NCI-H1092 (cell line): ENCODE measurements at places on chromosomes 5 and 9.
A peak's percentile ranks its signal among the peaks of the same experiment; 100 is the strongest.

GRCh38 chr5:163373436-163374084, 63.8 kb upstream of the CCNG1 start:
- DNase-seq, result no peak

- no peak for DNase-seq
These were observed 65.3 kb upstream of the HTR4 start for GRCh38 chr5:148719605-148720004.

DNA sequence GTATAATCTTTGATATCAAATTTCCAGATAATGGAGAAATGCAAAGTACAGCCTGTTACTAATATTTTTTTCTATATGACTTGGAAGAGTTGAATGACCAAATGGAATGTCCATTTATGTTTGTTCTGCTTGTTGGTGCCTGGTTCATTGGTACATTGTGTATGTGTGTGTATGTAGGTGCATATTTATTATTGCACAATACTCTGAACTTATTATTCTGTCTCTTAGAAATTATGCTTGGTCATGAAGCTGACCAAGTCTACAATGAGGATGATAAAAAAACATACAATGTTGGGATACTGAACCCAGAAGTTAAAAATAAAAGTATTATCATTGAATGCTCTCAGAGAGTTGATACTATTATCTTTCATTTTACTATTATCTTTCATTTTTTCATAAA, 706.3 kb downstream of the KCTD16 start:
- DNase-seq, result no peak

GRCh38 chr9:15187589-15187988, 119.4 kb downstream of the TTC39B start:
- peak; percentile 25 for DNase-seq

DNA sequence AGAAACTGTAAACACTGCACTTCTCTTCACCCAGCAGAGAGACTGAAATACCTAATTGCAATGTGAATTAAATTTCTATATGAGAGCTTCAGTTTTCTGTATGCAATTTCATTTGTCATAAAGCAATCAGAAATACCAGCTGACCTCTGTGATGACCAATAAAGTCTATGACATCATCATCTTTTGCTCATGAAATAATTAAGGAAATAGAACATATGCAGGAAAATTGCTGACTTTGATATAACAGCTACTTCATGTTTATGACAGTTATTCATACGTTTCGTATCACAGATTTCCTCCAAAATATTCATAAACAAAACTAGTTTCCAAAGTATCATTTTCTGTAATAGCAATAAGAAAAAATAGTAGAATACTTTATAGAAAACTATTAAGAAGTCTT, 652.3 kb downstream of the SLCO4C1 start:
- DNase-seq, result no peak

- DNase-seq, result no peak
These were observed 18.5 kb downstream of the MRPS27 start for GRCh38 chr5:72301557-72301956.

- DNase-seq, result no peak
These were observed 157.8 kb downstream of the NXNL2 start for GRCh38 chr9:88692827-88693226.

DNA sequence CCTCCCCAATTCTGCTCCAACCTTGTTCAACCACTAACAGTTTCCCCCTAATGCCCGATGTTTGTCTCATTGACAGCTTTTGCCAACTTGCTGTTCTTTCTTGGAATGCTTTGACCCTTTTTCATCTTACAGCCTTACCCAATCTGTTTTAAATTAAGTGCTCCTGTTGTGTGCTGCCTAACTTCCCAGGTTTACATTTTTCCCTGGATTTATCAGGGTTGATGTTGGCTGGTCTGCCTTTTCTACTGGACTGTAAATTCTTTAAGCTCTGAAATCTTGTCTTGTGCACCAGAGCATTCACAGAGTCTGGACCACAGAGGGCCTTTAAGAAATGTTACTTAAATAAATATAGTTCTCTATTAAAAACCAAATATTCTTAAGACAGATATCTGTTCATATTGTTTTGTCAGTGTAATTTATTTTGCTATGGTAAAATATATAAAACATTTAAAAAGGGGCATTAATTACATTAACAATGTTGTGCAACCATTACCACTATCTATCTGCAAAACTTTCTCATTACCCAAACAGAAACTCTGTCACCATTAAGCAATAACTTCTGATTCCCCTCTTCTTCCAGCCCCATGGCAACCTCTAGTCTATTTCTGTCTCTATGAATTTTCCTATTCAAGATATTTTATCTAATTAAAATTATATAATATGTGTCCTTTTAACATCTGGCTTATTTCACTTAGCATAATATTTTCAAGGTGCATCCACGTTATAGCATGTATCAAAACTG, 73.0 kb downstream of the OSTF1 start:
- no peak for DNase-seq

DNA sequence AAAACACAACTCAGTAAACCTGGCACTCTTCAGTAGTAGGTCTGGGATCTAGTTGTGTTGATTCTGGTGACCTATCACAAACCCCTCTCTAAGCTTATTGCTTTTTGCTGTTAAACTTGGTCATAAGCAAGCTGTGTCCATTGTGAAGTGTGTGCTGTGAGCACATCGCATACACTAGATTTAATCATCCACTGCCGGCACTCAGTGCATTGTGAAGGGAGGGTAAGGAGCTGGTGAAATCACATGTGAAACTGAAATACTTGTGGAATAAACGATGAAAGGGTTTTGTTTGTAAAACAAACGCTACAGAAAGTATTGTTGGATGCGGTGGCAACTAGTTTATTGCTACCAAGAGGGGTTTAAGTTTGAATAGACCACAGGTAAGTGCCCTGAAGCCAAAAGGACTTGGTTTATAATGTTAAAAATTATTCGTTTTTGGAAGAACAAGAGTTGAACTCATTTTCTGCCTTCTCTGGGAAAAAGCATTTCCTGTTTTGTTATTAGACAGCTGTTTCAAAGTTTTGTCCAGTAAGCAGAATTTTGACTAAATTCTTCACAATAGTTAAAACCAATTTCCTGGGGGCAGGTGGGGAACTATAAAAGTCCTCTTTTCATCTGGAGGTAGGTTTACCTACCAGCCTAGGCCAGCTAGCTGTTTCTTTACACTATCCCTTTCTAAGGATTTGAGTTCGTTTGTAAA, 24.6 kb downstream of the TJP2 start:
- no peak for DNase-seq

- DNase-seq, result no peak
These were observed 112.4 kb downstream of the FBXO4 start for GRCh38 chr5:42037379-42037932.

DNA sequence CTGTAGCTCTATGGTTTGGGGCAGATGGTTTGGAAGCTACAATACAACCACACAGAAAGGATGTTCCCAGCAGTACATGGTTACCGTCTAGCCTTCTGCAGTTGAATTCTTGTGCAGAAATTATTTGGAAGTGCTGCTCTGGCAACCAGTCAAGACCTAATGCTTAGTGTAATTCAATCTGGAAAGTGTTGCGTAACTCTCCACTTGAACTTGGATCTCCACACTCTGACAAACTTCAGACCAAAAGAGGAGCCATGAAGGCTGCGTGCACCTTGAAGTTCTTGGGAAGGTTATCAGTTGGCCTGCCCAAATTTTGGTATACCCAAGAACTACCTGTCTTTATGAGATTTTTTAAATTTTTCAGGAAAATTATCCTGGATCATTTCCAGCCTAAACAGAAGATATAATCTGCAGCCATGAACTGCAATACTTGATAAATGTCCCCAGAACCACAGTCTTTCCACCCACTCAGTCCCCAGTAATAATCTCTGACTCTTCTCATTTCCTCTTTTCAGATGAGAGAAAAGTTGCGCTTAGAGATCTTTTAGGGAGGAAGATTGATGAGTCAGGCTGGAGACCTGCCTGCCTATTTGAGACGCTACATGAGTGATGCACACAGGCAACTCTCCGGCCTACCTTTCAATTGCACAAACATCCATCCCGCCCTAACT, 159.9 kb downstream of the FANCC start:
- no peak for DNase-seq

DNA sequence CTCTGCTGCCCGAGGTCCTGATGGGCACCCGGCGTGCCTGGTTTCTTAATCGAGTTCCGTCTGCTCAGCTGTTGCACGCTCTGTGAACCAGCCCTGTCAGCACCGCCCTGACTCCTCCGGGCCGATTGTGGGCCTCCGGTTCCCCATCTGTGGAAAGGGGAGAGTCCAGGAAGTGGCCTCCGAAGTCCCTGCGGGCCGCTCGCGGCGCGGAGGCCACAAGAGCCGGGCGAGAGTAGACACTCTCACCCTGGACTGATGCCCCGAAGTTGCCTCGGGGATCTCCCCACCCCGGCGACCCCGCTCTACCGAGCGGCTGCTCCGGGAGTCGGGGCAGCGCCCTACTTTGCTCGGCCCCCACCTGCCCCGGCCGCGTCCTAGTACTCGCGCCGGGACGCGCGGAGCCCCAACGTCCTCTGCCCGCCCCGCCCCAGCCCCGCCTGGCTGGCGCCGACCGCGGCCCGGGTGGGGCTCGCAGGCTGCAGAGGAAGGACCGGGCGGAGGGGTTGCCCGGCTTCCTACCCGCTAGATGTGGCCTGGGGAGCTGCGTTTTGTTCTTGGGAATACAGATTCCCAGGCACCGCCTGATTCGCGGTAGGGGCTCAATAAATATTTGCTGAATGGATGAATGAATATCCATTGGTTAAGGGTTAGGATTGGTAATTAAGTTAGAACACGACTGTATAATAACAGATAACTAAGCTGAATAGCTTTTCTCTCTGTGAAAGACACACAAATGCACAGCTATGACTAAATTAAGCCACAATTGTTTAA, 935 bp upstream of the ZNF367 start:
- DNase-seq, result peak; percentile 44

GRCh38 chr9:90578126-90578815, 64.4 kb downstream of the DIRAS2 start:
- no peak for DNase-seq

- DNase-seq, result no peak
These were observed 1105.8 kb upstream of the SEMA6A start for GRCh38 chr5:117680426-117680825.

DNA sequence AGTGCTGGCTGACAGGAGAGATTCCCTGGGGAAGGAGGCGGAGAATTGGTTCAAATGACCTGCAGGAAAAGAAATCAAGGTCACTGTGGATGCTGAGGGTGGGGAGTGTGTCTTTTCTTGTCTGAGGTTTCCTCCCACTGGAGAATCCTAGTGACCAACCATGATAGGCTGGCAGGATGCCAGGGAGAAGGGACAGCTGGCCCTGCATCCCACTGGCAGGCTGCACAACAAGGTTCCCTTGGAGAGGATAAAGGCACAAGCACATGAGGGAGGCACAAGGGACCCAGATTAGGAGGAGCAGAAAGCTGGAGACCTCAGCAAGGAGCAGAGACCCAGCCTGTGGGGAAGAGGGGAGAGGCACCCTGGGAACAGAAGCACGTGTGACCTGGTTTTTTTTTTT, 11.4 kb upstream of the ZDHHC12 start:
- no peak for DNase-seq

GRCh38 chr9:110308633-110309038, 29.0 kb downstream of the TXNDC8 start:
- no peak for DNase-seq

- no peak for DNase-seq
These were observed 4.8 kb downstream of the RAD50 start for GRCh38 chr5:132561601-132562000.

- no peak for DNase-seq
These were observed 39.3 kb upstream of the HMHB1 start for GRCh38 chr5:143772621-143773020.

DNA sequence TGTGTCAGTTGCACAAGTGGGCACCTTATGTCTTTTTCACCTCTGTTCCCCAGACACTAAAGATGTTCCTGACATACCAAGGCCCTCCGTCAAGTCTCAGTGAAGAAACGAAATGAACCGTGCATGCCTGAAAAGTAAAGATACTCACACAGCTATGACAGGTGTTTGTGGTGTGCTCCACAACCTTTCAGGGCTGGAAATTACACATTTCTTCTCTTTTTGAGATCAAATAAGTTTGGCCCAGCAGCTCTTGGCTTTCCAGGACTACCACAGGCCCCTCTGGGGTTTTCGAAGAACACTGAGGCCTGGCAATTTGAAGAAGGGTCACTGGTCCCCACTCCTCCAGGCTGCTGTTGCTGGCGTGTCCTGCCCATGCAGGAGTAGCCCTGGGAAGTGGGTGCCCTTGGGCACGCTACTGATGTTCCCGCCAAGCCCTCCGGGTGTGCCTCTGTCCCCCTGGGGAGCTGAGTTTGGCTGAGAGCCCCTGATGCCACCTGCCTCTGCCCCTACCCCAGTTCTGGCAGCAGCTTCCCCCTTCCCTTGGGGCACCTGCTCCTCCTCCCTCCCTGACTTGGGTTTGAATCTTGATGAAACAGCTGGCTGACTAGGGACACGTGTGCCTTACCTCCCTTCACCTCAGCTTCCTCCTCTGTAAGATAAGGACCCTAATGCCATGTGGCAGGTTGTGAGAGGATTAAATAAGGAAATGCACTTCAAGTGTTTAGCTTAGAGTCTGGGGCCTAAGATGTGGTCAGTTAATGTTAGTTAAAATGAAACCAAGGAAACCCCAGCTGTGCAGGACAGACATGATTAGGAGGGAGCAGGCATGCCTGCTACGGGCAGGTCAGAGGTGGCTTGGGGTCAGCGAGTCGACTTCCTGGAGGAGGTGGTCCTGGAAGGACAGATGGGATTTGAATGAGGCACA, 49.1 kb upstream of the GADD45G start:
- no peak for DNase-seq

GRCh38 chr9:121682201-121682600, 30.8 kb downstream of the DAB2IP start:
- no peak for DNase-seq

- no peak for DNase-seq
These were observed 36.9 kb downstream of the SPRY4 start for GRCh38 chr5:142287973-142288313.

GRCh38 chr5:9376363-9377117, 169.3 kb downstream of the SEMA5A start:
- no peak for DNase-seq

GRCh38 chr9:3986060-3986459, 313.8 kb downstream of the GLIS3 start:
- no peak for DNase-seq

DNA sequence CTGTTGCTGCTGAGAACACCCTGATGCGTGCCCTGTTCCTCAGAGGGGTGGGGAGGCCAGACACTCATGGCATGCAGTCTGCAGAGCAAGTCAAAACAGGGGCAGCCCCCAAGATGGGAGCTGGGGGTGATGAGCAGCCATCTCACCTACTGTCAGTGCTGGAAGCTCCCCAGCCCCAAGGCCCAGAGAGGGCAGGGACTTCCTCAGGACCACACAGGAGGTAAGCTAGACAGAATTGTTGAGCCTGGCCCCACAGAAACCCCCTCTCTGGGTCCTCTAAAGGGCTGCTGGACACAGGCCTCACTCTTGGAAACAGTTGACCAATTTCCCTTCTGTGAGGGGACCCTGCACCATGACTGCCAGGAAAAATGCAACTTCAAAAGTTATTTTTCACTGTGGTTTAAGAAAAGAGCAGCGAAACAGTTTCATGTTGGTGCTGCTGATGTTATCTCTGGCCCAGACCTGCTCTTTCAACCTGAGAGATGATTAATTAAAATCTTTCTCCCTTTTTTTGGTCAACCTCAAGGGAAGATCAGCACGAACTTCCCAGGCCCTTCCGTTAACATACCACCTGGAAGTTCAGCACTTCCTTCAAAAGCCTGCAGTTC, 9.6 kb downstream of the CSF2 start:
- no peak for DNase-seq
